ENCODE measurements at places on chromosomes 3 and 15.

DNA sequence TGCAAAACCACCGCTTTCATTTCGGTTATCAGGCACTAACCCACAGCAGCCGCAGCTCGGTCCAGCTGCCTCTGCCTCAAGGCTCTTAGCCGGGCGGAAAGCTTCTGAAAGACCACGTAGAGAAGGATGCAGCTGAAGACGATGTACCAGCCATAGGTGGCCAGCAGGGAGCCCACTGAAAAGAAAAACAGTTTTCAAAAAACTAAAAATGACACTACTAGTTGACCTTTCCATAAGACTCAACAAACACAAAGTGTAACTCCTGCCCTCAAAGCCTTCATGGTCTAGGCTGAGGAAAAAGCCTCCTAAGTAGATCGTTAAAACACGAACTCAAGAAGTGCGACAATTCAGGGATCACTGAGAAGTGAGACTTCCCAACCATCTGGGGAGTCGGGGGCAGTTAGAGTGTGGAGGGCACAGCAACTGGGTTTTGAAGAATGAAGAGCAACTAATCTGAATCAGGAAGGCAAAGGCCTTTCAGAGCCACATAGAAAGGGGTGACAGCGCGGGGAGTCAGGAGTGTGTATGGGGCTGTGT, 716 bp downstream of the SELENOS start:
- no peak for DNase-seq

GRCh38 chr3:127614928-127615589, 13.9 kb upstream of the PODXL2 start:
- DNase-seq: no peak

GRCh38 chr3:15055019-15055557, 10.0 kb downstream of the MRPS25 start:
- DNase-seq: no peak

- no peak for DNase-seq
Measured at GRCh38 chr3:175274056-175274455, 414.9 kb downstream of the NAALADL2 start.

GRCh38 chr3:8303466-8303865, 198.2 kb upstream of the LMCD1 start:
- DNase-seq: peak; percentile 8

GRCh38 chr15:76234337-76234889, 76.9 kb downstream of the ETFA start:
- DNase-seq: no peak

DNA sequence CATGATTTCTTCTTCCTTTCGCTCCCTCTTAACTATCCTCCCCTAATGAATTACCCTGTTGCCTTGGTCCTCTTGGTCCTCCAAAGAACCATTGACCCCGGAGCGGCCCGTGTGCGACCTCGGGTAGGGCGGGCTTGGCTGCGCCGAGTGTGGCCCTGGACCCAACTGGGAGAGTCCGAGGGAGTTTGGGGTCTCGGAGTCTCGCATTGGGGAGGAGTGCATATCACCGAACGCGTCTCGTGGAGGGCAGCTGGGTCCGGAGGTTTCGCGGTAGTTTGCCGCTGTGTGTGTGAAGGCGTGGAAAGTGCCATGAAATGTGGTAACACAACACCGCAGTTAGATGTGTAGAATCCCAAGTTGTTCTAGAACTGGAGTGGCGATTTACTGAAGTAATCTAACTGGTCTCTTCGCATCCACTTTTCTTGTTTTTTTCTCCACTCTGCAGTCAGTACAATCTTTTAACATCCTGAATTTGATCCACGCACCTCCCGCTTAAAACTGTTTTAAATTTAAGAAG, 363 bp downstream of the GTF2E1 start:
- DNase-seq: peak; percentile 13

DNA sequence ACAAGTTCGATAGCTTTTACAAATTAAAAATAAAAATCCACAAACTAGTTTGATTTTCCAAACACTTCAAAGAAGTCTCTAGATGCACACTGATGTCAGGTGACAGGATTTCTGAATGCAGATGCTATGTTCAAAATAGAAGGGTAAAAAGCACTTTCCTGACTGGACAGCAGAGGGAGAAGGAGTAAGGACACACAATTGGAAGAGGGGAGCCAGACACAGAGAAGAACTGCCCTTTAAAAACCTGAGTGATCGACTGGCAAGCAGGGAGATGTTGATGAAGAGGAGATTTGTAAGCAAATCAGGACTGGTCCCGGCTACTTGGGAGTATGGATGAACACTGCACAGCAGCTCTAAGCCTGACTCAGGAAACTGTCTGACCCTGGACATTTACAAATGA, 612.8 kb downstream of the MAGI1 start:
- peak; percentile 34 for DNase-seq

GRCh38 chr3:135325096-135325495, 530.0 kb downstream of the EPHB1 start:
- DNase-seq: no peak

DNA sequence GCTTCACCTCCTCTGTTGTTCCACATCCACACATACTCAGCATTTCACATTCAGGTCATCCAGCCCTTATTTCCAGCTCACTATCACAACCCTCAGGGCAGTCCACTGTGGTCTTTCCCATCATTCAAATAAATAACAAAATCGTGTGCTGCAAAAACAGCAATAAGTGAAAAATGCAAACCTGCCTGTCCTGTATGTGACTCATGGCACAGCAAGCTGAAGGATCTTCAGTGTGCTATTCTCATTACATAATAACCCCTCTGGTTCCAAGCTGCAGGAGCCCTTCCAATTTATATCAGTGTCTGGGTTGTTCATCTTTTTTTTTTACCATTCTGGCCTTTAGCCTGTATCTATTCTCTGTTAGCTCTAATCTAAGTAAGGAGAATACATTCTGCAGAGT, 185.3 kb upstream of the UBE2E2 start:
- DNase-seq: peak; percentile 57

DNA sequence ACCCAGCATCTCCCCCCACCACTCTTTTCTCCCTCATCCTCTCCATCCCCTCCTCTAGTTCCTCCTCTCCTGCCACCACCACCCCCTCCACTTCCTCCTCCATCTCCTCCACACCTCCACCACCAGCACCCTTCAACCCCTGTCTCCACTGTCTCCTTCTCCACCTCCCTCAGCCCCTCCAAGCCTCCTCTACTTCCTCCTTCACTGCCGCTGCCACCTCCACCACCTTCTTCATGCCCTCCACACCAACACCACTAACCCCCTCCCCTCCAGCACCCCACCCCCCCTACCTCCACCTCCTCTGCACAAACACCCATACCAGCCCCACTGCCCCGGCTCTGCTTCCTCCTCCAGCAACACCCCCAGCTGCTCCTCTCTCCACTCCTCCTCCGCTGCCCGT, 88.0 kb downstream of the HES1 start:
- no peak for DNase-seq

- DNase-seq: no peak
Measured at GRCh38 chr15:77001351-77001750, 6.4 kb downstream of the PSTPIP1 start.

DNA sequence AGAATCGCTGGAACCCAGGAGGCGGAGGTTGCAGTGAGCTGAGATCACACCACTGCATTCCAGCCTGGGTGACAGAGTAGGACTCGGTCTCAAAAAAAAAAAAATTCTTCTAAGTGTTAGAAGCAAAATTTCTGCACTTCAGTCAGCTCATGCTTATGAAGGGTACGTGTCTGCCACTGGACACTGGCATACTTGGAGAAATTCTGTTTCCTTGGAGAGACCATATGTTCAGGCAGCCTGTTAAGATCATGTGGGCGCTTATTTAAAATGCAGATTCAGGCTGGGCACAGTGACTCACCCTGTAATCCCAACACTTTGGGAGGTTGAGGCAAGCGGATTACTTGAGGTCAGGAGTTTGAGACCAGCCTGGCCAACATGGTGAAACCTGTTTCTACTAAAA, 85.6 kb upstream of the IQSEC1 start:
- no peak for DNase-seq

GRCh38 chr15:72074335-72075060, 43.5 kb downstream of the MYO9A start:
- DNase-seq: no peak

GRCh38 chr3:18079739-18080138, 337.3 kb upstream of the TBC1D5 start:
- DNase-seq: peak; percentile 35

- no peak for DNase-seq
Measured at GRCh38 chr15:80823995-80824394, 44.8 kb downstream of the CEMIP start.

DNA sequence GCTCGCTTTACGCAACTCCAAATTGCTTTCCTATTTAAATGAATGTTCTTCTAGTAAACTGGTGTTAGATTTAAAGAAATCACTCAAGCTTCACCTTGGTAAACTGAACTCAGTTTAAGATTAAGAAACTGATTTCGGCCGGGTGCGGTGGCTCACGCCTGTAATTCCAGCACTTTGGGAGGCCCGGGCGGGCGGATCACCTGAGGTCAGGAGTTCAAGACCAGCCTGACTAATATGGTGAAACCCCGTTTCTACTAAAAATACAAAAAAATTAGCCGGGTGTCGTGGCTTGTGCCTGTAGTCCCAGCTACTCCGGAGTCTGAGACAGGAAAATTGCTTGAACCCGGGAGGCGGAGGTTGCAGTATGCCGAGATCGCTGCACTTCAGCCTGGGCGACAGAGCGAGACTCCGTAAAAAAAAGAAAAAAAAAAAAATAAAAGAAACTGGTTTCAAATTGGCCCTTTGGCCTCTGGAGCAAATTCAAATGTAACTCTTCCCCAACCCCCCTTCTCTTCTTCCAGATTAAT, 1.7 kb downstream of the SKIL start:
- DNase-seq: no peak

DNA sequence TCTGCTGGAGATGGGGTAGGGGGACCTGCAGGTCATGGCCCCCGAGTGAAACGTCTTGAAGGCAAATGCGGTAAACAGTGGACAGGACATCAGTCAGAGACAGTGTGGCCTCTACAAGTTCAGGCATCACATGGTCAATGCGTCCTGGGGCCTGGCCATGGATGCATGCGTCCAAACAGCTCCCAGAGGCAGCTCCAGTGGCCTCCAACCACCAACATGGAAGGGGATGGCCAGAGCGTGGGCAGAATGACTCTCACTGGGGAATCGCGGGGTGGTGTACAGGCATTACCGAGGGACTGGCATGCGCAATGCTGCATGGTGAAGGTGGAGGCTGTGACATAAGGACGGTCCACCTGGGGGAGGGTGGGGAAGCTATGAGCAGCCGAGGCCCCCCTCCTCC, 35.6 kb upstream of the IQSEC1 start:
- no peak for DNase-seq

DNA sequence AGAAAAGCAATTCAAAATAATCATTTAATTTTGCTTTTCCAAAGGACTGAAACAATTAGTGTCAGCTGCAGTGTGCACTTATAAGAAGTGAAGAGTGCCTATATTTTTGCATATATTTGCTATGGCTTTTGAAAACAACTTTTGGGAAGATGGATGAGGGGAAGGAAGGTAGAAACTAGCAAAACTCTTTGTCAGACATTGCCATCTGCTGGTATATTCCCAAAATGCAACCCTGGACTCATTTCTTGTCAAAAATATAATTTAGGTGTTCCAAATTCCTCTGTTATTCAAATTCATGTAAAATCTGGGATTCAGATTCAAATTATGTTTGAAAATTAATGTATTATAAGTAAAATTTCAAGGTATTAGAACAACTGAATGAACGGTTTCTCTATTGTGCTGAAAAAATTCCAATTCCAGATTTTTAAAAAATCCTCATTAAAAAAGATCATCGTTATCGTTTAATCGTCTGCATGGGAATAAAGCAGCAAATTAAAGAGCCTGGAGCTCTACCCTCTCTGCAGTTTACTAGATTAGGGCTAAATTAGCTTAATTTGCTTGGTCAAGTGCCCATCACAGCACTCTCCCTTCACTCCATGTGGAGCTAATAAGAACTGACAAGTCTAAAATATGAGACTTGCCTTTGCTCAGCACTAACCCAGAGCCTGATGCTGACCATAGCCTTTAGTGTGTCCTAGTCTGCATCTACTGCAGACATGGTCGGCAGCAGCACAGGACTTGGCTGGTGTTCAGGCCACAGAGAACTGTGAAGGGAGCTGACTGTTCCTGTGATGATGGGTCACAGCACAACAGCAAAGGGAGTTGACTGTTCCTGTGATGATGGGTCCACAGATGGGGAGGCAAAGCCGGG, 67.9 kb upstream of the MITF start:
- peak; percentile 55 for DNase-seq
